ENCODE measurements at places on chromosomes 12 and 14.

DNA sequence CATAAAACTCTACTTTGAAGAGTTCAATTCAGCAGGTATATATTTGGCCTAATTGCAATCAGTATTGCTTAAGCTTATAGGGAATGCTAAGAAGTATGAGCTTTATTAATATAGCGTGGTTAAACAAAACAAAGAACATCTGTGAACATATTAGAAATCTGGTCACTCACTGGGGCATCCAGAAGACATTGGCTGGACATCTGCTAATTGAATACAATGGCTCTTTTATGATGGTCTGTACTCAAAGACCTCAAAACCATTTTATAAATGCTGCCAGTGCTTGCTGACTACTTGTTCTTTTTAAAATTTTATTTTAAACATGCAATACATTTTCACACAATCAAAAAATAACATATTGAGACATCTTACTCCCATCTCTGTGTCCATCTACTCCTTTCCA lies 173.0 kb downstream of the STXBP6 start:
- DNase-seq: no peak

DNA sequence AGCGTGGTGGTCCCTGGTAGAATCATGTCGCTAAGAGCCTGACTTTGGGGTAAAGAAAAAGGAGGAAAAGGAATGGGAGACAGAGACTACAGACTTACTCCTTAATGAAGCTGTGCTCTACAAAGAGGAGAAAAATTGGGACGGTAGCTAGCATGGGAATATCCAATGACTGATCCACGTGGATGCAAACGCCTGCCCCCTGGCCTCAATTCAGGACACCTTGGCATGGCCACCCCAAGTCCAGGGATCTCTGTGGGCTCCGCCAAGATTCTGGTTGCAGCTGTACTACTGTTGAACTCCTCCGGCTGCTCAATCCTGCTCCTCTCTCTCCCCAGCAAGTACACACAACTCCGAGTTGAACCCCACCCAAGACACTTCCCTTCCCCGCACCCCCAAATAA lies 70.5 kb upstream of the DIO3 start:
- DNase-seq: no peak

- no peak for DNase-seq
Observed at GRCh38 chr12:58186914-58187313, 245.5 kb downstream of the ATP23 start.

GRCh38 chr12:22046090-22046967 lies at the start of gene CMAS:
TSS of gene CMAS (plus strand) at chr12:22046218. CDS start at chr12:22046304, 86 bp downstream.
- peak; percentile 81 for DNase-seq

DNA sequence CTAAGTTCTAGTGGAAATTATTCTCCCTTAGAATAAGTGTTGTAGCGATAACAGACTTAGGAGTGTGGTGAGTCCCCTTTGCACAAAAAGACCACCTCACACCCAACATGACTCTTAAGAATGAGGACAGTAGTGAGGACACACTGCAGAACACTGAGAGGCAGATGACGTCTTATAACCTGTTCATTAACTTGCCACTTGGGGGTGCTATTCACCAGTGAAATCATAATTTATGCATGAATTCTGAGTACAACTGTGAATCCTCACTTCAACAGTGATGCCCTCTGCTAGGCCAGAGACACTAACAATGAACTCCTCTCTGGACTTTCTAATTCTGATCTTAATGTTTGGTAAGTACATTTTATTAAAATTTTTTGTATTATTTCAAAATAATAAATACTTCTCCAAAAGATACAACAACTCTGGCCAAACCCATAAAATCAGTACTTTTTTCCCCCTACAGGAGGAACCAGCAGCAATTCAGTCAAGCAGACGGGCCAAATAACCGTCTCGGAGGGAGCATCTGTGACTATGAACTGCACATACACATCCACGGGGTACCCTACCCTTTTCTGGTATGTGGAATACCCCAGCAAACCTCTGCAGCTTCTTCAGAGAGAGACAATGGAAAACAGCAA lies 274.7 kb downstream of the DAD1 start:
- peak; percentile 27 for DNase-seq

DNA sequence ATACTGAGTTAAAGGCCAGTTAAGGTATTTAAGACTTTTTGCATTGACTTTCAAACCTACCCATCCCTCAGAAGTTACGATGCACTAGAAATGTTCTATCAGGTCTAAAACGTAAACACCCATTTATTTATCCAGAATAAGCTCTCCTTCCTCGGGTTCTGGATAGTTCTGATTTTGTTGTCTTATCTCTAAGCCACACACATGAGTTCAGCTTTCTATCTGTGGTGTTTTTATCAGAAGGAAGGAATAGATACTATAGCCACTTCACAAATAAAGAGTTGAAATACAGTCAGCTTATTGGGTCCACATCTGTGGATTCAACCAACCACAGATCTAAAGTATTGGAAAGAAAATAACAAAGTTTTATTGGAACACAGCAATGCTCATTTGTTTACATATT lies 5.4 kb downstream of the SFSWAP start:
- DNase-seq: no peak

GRCh38 chr12:67593041-67593440 lies 55.5 kb upstream of the DYRK2 start:
- DNase-seq: no peak

DNA sequence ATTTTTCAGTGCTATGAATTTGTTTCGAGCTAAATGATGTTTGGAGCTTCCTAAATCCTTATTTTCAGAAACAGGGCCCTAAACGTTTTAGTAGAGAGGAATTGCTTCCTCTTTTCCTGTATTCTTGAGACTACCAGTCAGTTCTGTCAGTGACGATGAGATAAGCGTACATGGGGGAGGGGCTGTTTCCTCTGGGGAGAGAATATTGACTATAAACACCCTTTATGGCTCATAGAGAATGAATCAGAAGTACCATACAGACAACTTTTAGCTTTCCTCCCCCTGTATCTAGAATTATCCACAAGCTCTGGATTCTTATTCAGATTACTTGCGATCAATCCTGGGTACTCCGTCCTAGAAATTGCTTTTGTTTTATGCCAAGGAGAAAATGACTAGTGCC lies 5.1 kb downstream of the TBK1 start:
- no peak for DNase-seq

DNA sequence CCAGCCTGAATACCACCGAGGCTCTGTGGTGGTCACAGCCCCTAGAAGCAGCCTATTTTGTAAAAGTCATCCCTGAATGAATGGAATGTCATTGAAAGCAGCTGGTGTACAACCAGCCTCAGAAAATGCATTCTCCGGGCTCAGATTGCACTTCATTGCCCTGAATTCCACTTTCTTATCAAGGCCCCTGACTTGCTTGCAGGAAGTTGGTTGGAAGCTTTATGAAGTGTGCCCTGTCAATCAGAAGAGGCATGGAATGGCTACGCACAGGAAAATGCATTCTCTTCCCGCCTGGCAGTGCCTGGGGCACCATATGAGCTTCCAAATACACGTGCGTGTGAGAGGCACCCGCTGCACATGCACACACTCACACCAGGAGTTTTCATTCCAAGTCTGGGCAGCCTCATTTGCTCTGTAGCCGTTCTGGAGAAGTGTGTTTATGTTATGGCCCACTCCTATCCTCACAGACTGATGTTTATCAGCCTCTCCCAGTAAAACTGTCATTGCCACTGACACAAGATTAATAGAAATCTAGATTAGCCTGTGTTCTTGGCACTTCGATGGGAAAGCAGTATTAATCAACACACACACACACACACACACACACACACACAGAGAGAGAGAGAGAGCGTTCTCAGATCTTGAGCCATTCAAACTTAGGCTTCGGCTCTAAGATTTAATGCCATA lies 63.9 kb downstream of the NUAK1 start:
- no peak for DNase-seq

GRCh38 chr14:30553311-30553989 lies 5.5 kb upstream of the G2E3 start:
- DNase-seq: no peak
